ENCODE measurements at places on chromosomes 1 and 21.

GRCh38 chr21:45135868-45136267 is 61.5 kb downstream of the ADARB1 start:
- no peak for DNase-seq

GRCh38 chr1:16155537-16156410 is at the start of gene EPHA2:
Gene EPHA2 (minus strand): TSS chr1:16156069. CDS start chr1:16155932, 137 bp downstream.
- DNase-seq = no peak

DNA sequence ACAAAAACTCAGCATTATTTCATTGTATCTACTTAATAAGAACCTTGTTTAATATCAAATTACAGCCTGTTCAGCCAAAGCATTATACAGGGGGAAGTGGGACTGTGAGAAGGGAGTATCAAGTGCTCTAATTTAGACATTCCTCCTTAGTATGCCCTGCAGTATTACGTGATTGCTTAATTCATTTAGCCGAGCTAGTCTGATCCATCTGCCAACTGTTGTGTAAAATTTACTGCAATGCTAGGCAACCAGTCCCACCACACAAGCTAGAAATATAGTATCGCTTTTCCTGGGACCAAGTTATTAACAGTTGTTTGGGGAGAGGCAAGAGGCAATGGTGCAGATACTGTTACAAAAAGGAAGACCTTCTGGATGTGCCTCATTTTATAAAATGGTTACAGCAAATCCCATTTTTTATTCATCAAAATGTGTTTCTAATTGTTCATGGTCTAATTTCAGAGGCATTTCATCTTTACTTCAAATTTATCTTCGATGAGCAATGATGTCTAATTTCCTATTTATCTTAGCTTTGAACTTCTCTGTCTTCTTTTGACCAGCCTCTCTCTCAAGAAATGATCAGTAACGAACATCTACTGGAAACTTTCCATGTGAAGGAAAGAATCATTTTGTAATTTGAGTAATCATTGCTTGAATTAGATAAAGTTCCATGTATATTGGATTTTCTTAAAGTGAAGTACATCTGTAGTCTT is 283.3 kb downstream of the DUSP10 start:
- no peak for DNase-seq

DNA sequence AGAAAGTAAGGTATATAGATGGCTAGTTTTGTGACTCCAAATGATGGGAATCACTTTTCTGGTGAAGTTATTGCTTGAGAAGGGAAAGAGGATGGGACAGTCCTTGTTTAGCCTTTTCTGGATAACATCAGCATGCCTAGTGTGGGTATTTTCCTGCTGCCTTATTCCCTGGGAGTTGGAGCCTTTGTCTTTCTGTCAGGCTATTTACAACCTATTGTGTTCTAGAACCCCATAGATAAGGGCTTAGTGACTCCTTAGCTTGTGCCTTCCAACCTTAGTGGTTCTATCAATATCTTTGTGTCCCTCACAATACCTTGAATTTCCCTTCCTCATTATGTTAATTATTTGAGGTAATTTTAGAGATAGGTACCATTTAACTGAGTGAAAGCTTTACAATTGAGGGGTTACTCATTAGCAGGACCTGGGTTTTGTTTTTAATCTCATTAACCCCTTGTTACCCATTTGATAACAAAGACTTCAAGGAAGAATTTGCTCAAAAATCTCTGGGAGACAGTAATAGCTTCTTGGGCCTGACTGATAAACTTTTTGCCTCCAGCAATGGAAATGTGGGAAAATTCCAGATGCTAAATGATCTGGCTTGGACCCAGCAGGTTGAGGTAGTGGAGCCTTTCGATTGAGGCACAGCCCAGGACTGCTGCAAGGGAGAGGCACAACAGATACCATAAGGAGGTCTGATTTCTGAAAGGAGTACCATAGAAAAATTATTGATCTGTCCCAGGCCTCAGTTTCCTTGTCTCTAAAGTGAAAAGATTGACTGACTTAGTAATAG is 49.0 kb downstream of the CACHD1 start:
- DNase-seq = no peak

- DNase-seq = no peak
Observed at GRCh38 chr1:36175137-36176095, 19.5 kb downstream of the MAP7D1 start.

All from stimulated activated CD4-positive, alpha-beta T cell treated with anti-CD3 and anti-CD28 coated beads, Interleukin-4, amount 100 ng/mL, for 4 hours (primary cell).